ENCODE measurements at places on chromosomes 13 and 19. TPM values are rescaled to one million over a fixed set of nuclear protein-coding genes. Genes with fewer than 3 reads are reported as not detected.

DNA sequence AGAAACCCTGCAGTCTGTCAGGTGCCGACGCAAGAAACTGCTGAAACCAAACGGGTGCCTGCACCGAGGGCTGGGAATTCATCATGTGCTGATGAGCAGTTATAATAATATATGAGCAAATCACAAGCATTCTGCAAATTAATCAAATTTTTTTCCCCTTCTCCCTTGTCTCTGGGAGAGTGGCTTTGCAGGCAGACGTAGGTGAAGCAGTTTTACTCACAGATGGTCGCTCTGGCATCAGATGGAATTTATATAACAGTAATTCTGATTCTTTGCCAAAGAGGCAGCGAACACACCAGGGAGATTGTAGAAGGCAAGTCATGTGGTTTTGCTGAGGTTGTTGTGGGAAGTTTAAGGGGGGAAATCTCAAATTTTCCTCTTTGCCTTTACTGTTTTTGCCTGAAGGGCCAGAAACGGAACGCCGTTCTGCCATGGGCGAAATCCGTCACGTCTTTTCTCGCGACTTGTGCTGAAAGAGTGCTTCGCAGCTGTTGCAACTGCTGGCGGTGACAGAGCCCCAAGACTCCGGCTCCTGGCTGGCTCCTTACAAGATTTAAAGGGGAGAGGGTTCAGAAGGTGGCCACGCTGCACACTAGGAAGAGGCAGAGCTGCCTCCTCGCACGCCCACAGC, 320.1 kb downstream of the ZNF536 start:
- no peak for DNase-seq

GRCh38 chr13:31119526-31119925, 42.2 kb downstream of the HSPH1 start:
- no peak for DNase-seq

DNA sequence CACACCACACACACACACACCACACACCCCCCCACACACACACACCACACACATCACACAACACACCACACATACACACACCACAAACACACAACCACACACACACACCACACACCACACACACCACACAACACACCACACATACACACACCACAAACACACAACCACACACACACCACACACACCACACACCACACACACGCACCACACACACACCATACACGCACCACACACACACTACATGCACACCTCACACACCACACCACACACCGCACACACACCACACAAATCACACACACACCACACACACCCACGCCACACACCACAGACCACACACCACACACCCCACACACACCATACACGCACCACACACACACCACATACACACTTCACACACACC, 83.5 kb downstream of the ZNF557 start:
- no peak for DNase-seq

Gene CASP14
- not detected for total RNA-seq

Gene NLRP9
- total RNA-seq: not detected
